ENCODE measurements at places on chromosomes 16 and 17.
A peak's percentile ranks its signal among the peaks of the same experiment; 100 is the strongest.

- DNase-seq, result no peak
Observed at GRCh38 chr16:67677712-67678111, 11.1 kb downstream of the C16orf86 start.

DNA sequence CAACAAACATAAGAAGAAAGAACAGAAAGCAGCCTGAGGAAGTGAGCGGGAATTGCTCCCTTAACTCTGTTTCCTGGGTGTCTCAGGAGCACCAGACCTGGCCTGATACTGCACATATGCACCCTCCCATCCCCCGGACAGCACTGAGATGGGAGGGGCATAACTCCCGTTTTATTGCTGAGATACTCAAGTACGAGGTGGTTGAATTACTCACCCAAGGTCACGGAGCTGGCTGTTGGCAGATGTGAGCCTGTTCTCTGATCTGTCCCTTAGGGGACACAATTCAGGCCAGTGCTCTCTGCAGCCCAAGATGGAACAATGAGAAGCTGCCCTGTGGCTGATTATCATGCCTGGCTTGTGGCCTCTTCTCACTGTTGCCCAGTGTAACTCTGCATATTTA is 9.1 kb upstream of the MED9 start:
- DNase-seq, result no peak

- no peak for DNase-seq
Observed at GRCh38 chr16:82829301-82829700, 202.5 kb downstream of the CDH13 start.

- DNase-seq, result no peak
Observed at GRCh38 chr17:31320241-31320640, 1.2 kb downstream of the EVI2A start.

- peak; percentile 15 for DNase-seq
Observed at GRCh38 chr17:17994271-17995069, 21.8 kb downstream of the DRC3 start.

- no peak for DNase-seq
Observed at GRCh38 chr16:79811541-79811940, 211.0 kb upstream of the MAF start.

DNA sequence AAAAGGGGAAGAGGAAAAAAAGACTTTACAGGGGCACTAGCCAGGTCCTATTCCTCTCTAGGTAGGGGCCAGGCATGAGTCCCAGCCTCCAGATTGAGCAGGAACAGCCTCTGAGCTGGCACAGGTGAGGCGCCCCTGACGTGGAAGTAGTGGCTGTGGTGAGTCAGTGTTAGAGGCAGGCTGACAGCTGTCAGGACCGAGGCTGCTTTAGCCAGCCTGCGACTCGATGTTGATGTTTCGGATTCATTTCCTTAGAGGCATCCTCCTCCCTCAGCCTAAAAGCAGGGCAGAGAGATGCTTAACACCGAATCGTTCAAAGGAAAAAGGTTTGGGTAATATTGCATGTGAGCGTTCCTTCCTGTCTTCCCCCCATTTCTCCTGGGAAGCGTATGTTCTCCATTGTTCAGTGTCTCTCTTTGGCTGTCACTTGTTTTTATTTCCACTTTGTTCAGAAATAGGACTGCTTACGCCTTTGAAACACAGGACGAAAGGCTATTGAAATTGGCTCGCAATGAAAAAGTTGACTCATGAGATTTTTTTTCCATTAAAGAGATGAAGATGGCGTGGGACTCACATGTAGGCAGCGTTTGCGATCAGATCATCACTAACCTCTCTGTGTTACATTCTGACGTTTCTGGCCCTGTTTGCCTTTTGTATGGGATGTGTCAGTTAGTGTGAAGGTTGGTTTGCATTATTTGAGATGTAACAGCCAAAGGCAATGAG is 1.3 kb downstream of the KIAA0513 start:
- DNase-seq, result no peak

DNA sequence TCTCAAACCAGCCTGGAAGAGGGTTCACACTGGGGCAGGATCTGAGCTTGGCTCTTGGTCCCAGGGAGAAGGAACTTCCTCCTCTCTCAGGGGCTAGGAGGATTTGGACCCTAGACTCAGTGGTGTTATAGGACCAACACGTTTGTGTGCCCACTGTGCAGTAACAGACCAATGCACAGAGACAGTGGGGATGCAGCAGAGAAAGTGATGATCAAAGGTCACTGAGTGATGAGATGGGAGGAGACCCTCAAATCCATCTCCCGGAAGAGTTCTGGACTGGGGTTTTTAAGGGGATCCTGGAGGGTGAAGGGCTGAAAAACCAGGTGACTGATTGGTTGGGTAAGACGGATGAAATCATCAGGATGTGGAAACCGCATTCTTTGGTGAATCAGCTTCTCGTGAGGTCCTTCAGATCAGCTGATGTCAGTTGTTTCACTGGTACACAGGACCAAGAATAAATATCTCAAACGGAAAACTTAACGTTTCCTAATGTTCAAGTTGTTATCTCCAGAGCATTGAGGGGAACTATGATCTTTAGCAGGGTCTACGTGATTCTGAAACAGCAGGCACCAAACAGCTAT is 3.3 kb upstream of the VAC14 start:
- DNase-seq, result no peak

- DNase-seq, result no peak
Observed at GRCh38 chr16:89600427-89600826, 13.0 kb upstream of the DPEP1 start.

Measured in thymus (tissue), 14 donors.